ENCODE measurements at places on chromosomes 6 and 20. TPM values are rescaled to one million over a fixed set of nuclear protein-coding genes. Genes with fewer than 3 reads are reported as not detected.

DNA sequence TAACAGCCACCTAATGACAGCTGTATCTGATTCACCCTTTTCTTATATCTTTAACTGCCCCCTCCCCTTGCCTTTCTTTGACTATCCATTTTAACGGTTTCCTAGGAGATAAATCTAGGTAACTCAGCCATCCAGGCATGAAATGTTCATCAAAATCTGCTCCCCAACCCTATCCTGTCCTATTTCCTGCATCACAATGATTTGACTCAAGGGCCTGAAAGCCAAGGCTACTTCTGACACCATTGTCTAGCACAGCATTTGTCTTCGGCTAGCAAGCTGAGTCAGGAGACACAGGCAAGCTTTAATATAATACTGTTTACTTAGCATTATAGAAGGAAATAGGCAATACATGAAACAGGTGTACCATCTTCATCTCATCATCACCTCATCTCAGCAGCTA is 31.6 kb upstream of the MANEA start:
- no peaks in the 10 kb centered on the region for H3K4me1 ChIP-seq
- no peaks in the 10 kb centered on the region for H3K36me3 ChIP-seq
- H3K27ac ChIP-seq = no peak overlapping the region
- H3K4me3 ChIP-seq = no peak overlapping the region

DNA sequence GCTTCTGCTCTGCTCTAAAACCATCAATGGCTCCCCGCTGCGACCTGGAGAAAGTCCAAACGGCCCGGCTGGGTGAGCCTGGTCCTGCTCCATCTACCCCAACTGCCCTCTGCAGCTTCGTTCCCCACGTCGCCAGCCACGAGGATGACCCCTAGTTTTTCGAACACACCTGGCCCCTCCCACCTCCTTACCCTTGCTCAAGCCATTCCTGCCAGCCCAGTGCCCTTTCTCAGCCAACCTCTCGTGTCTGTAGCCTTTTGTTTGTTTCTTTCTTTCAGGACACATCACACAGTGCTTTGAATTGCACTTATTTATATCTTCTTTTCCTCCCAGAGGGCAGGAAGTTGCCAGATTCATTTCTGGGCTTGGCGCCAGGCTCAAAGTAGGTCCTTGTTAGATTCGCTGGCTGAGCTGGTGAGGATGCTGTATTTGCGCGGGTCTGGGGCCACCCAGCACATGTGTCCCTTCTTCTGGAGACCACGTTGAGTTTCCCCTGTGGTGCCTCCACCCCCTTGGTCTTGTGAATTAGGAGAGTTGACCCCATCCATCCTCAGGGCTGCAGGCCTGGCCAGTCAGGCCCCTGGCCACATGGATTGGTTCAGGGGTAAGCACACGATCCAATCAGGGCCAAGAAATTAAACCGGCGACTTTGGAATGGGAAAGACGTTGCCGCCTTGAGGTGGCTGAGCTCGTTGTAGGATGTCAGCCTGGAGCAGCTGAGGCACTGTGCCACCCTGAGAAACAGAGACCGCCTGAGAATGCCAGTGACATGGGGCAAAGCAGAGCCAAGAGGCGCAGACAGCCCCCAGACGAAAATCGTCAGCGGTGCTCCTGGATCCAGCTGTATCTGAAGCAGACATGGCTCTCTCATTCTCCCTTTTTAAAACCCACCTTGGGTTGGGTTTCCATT is 156.0 kb downstream of the CEBPB start:
- no peak overlapping the region for H3K4me3 ChIP-seq
- H3K27me3 ChIP-seq = no peaks in the 10 kb centered on the region
- H3K4me1 ChIP-seq = no peaks in the 10 kb centered on the region

DNA sequence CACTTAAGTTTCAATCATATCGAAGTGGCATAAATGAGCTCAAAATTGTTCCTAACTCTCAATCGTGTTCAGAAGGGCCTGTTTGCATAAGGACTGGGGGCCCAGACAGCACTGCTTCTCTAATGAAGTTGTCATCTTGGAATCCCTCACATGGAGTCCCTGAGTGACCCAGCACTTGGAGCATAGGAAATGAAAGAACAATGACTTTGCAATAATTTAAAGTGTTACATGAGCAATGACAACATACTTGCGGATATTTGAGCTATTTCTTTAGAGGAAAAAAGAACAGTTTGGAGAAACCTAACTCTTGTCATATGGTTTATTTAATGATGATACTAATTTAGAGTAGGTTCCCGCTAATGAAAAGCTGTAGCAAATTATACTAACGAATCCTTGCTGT is 239.9 kb downstream of the TSHZ2 start:
- H3K27ac ChIP-seq = no peak overlapping the region
- no peak for DNase-seq
- H3K4me3 ChIP-seq = no peak overlapping the region
- H3K4me1 ChIP-seq = no peaks in the 10 kb centered on the region

The SLC13A3 gene
- total RNA-seq = 0.39 TPM

The PDYN gene
- not detected for total RNA-seq

DNA sequence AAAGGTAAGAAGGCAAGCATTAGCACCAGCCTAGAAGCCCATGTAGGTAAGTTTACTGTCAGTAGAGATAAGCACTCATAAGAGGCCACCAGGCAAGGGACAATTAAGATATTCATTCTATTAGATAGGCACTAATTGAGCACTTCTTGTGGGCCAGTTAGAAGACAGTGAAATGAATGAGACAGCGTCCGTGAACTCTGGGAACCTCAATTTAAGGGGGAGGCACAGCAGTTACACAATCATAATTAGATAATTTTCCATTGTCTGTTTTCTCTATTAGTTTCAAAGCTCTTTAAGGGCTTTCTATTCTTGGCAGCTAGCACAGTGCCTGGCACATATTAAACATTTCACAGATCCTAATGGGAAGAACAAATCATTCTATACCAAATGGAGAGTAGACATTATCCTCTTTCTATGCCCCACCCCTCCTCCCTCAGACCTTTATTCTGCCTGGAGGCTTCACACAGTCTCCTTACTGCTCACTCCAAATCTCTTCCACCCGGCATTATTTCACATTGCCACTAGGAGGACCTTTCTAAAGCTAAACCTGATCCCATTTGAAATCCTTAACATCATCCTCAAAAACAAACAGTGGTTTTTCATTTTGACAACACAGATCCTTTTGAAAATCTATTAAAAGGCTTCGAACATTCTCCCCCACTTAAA is 529.6 kb downstream of the ADGRB3 start:
- no peaks in the 10 kb centered on the region for H3K27me3 ChIP-seq
- H3K36me3 ChIP-seq = no peaks in the 10 kb centered on the region
- DNase-seq = no peak
- no peak overlapping the region for H3K4me3 ChIP-seq
- no peak overlapping the region for H3K27ac ChIP-seq

- H3K27me3 ChIP-seq = no peaks in the 10 kb centered on the region
- no peak overlapping the region for H3K27ac ChIP-seq
- H3K4me3 ChIP-seq = no peak overlapping the region
- DNase-seq = peak; percentile 74
These were observed 114.4 kb upstream of the PRND start for GRCh38 chr20:4607287-4607713.

DNA sequence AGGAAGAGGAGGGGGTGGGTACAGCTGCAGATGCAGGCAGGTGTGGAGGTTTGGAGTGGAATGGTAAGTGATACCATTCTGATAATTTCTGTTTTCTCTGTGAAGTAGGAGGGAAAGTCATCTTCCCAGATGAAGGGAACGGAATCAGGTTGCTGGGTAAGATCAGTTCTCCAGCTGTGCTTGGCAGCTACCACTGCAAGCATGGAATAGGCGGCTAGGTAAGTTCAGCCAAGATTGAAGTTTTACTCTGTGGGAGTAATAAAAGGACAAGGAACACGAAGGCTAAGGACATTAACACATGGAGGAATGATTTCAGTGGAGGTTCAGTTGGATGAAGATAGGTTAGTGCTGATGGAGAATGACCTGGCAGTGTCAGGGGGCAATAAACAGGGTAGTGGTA is 128.3 kb downstream of the CARMIL1 start:
- no peaks in the 10 kb centered on the region for H3K27me3 ChIP-seq
- no peak for DNase-seq
- H3K4me1 ChIP-seq = peaks cover 13% of the 10 kb centered on the region
- H3K27ac ChIP-seq = no peak overlapping the region
- H3K4me3 ChIP-seq = no peak overlapping the region
- H3K36me3 ChIP-seq = no peaks in the 10 kb centered on the region

DNA sequence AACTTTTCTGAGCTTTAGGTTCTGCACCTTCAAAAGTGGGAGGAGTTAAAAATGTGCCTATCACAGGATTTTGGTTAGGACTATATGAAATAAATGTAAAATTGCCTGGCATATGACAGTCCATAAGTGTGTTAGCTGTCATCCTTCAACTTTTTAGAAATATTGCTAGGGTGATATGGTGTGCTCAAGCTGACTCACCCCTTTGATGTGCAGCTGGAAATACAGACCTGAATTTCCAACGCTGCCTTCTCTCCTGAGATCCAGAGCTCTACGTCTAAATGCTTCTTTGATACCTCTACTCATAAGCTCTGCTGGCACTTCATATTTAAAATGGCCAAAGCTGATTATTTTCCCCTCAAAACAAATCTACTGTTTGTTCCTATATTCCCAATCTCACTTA is 2.7 kb downstream of the SLC35B3 start:
- DNase-seq = no peak
- no peaks in the 10 kb centered on the region for H3K36me3 ChIP-seq
- H3K27me3 ChIP-seq = no peaks in the 10 kb centered on the region
- H3K27ac ChIP-seq = peak overlapping the region; percentile 12
- H3K4me1 ChIP-seq = peaks cover 28% of the 10 kb centered on the region
- H3K4me3 ChIP-seq = no peak overlapping the region

The LY6G6D gene
- not detected for total RNA-seq

DNA sequence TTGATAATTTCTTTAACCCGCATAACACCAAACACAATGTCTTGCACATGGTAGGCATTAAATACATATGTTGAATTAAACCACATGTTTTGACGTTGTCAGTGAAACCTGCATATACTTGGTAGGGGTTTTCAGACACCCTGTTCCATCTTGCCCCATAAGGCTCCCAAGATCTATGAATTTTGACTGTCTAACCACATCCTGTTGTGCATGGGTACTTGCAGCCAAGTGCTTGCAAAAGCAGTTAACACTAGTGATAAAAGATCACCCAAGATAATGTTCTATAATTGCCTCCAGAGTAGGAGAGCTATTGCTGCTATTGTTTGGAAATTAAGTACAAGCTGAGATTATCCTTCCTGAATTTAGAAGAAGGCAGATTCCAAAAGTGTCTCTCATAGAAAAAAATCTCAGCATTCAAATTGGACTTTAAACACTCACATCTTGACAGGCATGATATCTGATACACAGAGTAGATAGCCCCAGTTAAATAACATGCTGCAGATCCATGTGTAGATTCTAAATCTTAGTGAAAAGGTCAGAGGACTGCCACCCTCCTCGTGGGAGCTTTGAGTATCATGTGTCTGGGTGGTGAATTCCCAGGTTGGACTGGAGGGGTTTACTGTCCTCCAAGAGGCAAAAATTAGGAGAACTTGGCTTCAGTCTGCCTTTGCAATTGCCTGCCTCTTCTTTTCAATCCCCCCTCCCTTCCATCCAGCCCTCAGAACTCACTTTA is 25.8 kb upstream of the CCN6 start:
- H3K36me3 ChIP-seq = no peaks in the 10 kb centered on the region
- H3K27me3 ChIP-seq = no peaks in the 10 kb centered on the region
- no peak for DNase-seq
- H3K27ac ChIP-seq = no peak overlapping the region
- H3K4me1 ChIP-seq = no peaks in the 10 kb centered on the region

The BPIFB2 gene
- total RNA-seq = not detected

The MUCL3 gene
- total RNA-seq = not detected

DNA sequence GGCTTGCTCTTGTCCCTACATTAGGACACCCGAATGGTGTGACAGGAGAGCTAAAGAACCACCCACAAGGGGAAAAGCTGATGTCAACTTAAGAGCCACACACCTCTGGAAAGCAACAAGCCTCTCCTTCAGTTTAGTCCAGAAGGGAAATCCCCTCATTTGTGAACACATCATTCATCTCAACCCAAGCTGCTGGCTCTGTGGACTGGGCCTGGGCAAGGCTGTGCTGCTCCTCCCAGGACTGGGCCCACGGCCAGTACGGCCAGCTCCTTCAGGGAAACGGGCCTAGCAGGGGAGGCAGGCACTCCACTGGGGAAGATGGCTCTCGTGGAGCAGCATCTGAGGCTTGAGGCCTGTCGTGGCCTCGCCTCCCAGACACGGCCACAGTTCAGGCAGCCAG is 12.8 kb upstream of the SLC4A11 start:
- H3K4me1 ChIP-seq = no peaks in the 10 kb centered on the region
- H3K27ac ChIP-seq = no peak overlapping the region
- H3K36me3 ChIP-seq = no peaks in the 10 kb centered on the region
- H3K4me3 ChIP-seq = no peak overlapping the region
- DNase-seq = no peak

- H3K27me3 ChIP-seq = no peaks in the 10 kb centered on the region
- no peak overlapping the region for H3K4me3 ChIP-seq
- no peak for DNase-seq
- H3K27ac ChIP-seq = no peak overlapping the region
- no peaks in the 10 kb centered on the region for H3K36me3 ChIP-seq
These were observed 47.2 kb downstream of the FIG4 start for GRCh38 chr6:109738255-109738654.

The OR2H2 gene
- total RNA-seq = not detected

- no peak for DNase-seq
- H3K4me1 ChIP-seq = peaks cover 5% of the 10 kb centered on the region
- H3K27ac ChIP-seq = no peak overlapping the region
These were observed 2.2 kb downstream of the TFAP2B start for GRCh38 chr6:50820869-50821264.

DNA sequence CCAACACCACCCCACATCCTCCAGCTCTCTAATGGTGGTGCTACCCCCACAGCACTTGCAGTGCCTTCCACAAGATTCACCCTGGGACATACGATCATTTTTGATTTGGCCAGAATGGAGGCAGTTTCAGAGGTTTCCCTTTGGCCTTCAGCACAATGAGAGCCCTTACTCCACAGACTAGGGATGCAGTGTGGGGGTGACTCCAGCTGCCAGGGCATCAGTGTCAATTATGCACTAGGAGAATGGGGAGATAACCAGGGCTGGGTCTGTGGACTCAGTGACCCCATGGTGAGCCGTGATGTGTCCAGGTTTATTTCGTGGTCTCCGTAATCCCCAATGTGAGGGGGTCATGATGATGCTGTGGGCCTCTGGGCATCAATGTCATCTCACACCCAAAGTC is 31.5 kb upstream of the MICB start:
- no peak overlapping the region for H3K4me3 ChIP-seq
- H3K36me3 ChIP-seq = no peaks in the 10 kb centered on the region
- H3K4me1 ChIP-seq = no peaks in the 10 kb centered on the region
- no peak overlapping the region for H3K27ac ChIP-seq
- H3K27me3 ChIP-seq = no peaks in the 10 kb centered on the region

The BACH2 gene
- 0.32 TPM for total RNA-seq

The RBBP8NL gene
- 39.2 TPM for total RNA-seq

The HLA-DQB1 gene
- not detected for total RNA-seq

DNA sequence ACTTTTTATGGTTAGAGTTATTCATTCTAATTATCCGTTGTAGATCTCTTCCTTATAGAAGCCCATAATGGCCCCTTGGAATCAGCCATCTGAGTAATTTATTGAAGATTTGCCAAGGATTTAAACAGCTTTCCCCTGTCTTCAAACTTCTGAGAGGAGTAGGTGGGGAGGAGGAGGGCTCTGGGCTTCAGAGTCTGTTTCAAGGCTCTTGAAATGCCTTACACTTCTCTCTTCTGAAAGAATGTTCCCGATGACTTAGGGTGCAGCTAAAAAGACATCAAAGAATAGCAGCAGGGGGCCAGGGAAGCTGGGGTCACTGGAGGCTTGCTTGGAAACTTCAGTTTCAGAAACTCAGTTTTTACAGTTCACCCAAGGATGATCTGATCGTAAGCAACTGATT is 165.3 kb downstream of the ZDHHC14 start:
- no peaks in the 10 kb centered on the region for H3K27me3 ChIP-seq
- H3K27ac ChIP-seq = no peak overlapping the region
- no peak for DNase-seq
- no peak overlapping the region for H3K4me3 ChIP-seq
- no peaks in the 10 kb centered on the region for H3K4me1 ChIP-seq
- peaks cover 2% of the 10 kb centered on the region for H3K36me3 ChIP-seq

The GINS1 gene
- 50.9 TPM for total RNA-seq

The TNF gene
- total RNA-seq = not detected
